Activated naive CD4-positive, alpha-beta T cell treated with anti-CD3 and anti-CD28 coated beads, Interleukin-2, amount 10 ng/mL, durations not matched to agents 7 days and 5 days (primary cell): ENCODE measurements at places on chromosomes 3 and 15.

DNA sequence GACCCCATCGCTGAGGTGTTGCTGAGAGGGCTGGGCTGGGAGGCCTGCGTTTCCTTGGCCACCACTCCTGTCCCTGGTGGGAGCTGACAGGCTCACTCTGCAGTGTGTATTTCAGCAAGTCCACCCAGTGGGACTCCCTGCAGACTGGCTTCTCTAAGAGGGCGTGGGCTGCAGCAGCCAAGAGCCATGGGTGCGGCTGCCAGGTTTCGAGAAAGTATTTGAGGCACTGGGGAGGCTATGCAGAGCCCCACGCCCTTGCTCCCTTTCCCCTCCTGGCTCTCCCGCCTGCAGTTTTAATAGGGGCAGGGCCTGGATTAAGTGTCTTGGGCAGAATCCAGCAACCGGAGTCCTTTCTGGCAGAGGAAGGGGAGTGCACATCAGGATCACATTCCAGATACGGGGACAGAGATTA lies 242.1 kb downstream of the THSD4 start:
- no peak for DNase-seq

DNA sequence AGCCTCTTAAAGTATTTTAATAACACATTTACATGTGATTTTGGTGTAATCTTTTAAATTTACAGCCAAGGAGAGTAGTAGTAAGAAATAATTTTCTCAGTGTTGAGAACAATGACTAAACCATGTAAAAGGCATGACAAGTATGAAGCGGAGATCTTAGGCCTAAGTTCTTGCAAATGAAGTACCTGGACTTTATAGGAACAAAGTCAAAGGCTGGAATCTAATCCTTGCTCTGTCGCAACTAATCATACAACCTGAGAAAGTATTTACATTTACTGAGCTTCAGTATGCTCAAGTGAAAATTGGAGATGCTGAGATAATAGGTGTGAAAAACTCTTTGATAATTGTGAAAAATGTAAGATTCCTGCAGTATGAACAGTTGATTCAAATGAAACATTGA lies 86.4 kb upstream of the VGLL3 start:
- no peak for DNase-seq

GRCh38 chr3:114582929-114583328 lies 289.1 kb downstream of the TIGIT start:
- no peak for DNase-seq

GRCh38 chr15:68299436-68299835 lies 21.9 kb downstream of the FEM1B start:
- DNase-seq, result no peak

DNA sequence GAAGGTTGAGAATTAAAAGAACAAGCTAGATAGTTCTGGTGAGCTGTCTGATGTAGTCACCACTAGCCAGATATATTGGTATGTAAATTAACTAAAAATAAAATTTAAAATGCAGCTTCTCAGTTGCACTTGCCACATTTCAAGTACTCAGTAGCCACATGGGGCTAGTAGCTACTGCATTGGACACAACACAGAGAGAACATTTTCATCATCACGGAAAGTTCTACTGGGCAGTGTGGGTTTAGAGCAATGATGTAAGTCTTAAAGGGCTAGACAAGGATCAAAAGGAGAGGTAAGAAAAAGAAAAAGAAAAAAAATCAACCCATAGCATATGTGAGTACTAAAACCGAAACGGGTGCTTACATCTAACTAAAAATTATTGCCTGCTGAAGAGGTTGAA lies 282.4 kb upstream of the LRRFIP2 start:
- DNase-seq, result no peak

GRCh38 chr15:34725556-34725955 lies 29.2 kb downstream of the GJD2 start:
- no peak for DNase-seq

DNA sequence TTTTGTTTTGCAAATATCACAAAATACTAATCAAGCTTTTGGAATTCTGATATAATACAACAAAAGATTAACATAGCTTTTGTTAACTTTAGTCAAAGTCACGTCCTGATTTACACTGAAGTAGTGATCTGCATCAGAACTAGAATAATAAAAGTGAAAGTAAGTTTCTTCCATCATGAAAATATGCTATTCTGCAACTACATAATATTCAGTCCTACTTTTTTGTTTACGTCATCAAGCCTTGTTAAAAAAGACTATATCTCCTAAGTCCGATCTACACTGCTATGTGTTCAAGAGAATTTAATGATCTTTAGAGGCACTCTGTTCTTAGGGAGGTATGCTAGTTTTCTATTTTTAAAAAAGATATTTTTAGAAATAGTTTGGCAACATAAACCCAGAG lies 330.1 kb downstream of the ARPP21 start:
- no peak for DNase-seq

DNA sequence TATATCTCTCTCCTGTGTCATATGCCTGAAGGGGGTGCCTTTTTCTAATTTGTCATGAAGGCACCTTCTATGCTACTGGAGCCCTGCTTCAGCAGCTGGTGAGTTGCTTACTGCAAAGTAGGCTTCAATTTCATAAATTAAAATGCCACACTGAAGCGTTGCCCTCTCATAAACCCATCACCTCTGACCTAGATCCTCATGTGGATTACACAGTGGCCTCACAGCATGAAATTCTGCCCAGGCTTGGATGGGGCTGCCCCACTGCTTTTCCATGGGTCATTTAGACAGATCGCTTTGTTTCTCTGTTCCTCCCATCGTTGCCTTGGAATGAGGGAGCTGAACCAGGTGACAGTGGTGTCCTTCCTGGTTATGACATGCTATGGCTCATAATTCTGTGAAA lies 131.2 kb downstream of the RPL22L1 start:
- no peak for DNase-seq

GRCh38 chr15:57034613-57035012 lies 116.2 kb downstream of the TCF12 start:
- DNase-seq, result no peak

DNA sequence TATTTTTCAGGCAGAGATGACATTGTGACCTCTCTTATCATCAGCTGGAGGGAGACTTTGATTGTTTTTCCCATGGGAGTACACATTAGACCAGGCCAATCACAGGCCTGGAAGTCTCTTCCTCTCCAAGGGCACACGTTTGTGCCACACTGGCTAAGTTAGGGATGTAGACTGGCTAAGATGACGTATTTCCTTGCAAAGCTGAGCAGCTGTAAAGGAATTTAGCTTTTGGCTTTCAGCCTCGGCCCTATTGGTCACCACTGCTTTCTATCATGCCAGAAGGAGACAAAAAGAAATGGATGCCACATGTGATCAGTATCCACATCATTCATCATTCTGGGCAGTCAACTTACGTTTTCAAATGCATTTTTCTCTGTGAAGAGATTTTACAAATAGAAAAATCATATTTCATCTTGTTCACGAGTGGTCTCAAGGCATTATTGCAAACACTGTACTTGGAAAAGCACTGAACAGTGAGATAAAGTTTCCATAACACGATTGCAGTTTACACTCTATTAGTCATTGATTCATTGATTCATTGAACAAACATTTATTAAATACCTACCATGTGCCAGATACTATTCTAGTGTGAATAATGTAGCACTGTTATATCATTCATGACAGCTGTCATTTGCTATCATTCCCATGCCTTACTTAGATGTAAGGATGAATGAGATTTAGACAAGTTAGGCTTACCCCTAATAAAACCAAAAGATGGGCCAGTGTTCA lies 27.0 kb upstream of the RNF7 start:
- no peak for DNase-seq

GRCh38 chr15:66424963-66425612 lies 38.4 kb downstream of the MAP2K1 start:
- DNase-seq, result no peak

- DNase-seq, result peak; percentile 62
These were observed 32.4 kb downstream of the CMTM7 start for GRCh38 chr3:32423956-32424557.

DNA sequence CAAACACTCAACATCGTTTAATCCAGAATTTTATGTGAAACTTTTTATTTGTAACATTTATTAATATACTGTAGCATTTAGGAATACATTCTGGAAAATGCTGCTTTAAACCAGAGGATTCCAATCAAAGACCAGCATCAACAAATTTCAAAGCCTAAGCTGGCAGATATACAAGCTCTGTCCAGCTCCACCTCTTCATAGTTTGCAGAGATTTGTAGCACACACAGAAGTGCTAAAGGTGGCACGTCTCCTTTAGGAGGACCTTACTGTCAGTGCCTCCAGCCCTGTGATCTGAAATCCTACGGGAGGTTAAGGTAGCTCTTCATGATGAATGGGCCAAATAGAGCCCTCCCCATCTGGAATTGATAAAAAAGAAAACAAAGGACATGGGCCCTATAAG lies 329.7 kb upstream of the NECTIN3 start:
- DNase-seq, result no peak

DNA sequence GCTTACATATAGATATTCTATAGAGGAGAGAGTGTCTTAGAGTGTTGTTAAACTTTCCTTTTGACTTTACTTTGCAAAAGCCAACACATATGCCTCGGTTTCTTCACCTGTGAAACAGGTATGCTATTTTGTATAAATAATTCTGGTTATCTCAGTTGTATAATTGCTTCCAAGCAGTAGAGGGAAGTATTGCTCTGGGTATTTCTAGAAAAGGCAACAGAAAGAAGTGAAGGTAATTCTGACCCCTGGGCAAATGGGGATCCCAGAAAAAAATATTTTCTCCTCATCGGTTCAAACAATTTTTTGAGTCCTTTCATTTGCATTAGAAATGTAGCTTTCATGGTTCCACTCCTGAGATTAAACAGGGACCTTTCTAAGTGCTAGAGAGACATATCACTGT lies 216.5 kb upstream of the SEMA6D start:
- DNase-seq, result no peak

DNA sequence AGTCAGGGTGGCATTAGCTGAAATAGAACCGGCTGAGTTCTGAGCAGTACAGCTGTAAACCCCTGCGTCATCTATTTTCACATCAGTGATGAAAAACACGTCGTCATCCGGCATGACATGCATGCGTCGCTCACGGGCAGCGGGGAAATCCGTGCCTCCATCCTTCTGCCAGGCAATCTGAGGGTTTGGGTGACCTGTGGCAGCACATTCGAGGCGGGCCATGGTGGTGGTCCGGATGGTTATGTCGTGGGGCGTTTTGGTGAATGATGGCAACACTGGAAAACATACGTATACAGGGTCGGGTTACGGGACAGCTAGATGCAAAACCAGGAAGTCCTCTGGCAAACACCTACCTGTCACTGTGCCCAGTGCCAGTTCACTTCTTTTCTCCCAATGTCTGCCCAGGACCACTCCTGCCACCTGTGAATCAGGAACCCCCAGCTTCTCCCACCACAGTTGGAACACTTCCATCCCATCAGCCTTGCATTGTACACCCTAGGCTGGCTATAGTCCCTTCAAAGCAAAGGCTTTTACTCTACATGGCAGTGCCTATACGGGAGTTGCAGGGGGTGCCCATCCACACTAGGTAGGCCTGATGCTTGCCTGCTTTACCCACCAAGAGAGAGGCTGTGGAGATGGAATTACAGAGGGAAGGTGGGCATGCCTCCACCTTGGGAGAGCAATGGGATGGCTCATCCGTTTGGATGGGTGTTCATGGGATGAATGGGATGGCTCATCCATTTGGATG lies 116.7 kb downstream of the LRIG1 start:
- DNase-seq, result no peak

DNA sequence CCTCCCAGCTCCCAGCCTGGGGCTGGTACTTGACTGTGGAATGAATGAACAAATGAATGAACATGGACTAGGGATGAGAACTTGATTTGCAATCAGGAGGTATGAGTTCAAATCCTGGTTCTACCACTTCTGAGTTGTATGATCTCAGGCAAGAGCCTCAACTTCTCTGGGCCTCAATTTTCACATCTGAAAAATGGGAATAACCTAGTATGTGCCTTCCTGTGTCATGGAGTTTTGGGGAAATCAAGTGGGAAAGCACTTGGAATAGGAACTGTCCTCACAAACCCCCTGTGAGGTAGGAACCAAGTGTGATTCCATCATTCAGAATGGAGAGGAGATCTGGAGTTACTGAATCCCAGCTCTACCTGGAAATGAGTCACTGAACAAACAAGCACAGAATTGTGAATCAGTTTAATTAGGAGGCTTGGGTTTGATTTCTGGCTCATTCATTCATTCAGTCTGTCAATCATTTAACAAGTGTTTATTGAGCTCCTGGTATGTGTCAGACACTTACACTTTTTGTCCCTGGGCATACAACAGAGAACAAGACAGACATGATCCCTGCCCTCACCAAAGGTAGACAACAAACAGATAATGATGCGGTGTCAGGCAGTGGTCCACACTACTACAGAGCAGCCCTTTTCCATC lies 29.7 kb downstream of the DNASE1L3 start:
- no peak for DNase-seq

DNA sequence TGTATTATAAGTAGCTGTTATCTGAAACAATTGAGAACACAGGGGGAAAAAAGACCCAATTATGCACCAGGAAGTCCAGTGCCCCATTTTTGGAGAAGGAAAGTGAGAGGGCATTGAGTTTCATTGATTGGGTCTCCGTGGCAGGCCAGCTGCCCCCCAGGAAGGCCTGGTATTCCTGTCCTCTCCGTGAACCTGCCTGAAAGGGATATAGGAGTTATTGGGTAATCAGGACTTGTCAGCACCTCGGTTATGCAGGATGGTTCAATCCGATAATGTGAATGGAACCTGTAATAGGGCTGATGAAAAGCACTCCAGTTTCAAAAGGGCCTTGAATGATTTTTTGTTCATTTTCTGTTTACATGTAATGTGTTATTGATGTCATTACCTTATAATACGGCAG lies 122.0 kb upstream of the RARB start:
- no peak for DNase-seq

- DNase-seq, result no peak
These were observed 77.6 kb downstream of the SSR3 start for GRCh38 chr3:156477323-156477722.

DNA sequence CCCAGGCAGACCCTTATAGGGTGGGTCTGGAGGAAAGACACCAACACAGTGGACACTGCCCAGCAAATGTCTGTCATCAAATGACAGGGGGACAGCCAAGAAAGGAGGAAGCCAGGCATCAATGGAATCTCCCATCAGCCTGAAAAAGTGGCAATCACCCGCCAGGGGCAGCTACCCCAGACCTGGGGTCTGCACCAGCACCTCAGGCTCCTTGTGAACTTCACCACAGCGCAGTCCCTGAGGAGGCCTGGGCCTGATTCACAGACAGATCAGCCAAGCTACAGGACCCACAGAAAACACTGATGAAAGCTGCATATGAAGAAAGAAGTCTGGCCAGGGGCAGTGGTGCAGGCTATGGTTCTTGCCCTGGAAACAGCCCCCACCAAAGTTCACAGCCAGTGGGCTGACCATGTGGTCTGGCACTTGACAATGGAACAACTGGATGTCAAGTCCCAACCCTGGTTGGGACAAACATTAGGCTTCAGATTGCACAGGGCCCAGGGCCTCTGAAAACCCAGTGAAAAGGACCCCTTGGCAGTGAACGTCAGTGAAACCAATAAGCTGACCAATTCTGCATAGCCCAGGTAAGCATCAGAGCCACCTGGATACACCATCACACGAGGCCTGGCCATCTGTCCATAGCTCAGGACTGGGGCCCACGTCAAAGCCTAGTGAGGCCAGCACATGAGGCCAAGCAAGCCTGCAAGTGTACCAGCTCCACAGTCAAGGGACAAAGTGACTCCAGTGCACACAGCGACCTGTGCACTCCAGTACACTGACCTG lies 29.1 kb downstream of the ALS2CL start:
- no peak for DNase-seq

- no peak for DNase-seq
These were observed 44.1 kb upstream of the TP63 start for GRCh38 chr3:189586941-189587663.
